ENCODE measurements at places on chromosomes 7 and 10.

DNA sequence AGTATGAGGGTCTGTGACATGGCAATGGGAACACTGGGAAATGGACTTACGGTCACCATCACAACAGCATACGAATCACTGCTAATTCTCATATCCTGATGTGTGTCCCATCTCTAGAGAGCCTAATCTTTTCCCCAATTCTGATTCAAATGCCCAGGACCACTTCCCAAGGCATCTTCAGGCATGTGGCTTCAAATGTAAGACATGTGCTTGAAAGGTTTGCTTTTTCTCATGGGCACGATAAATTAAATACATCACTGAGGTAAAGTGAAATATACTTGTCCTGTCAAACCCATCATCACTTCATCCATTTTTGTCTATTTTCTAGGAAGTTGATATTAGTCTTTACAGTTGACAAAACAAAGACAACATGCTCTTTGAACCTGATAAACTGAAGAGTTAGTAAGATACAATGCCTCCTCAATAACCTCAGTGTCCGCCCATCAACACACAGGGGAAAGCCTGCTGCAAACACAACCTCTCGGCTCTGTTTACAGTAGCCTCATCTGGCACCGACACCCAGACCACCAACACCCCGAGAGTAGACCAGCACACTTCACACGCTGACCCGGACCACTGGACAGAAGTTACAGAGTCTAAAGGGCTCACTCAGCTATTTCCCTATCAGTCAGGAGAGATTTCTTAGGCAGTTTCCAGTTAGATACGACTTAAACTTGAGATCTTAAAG is 24.8 kb downstream of the GRB10 start:
- DNase-seq, result no peak

- DNase-seq, result no peak
Measured at GRCh38 chr7:132646052-132646451, 69.8 kb upstream of the PLXNA4 start.

DNA sequence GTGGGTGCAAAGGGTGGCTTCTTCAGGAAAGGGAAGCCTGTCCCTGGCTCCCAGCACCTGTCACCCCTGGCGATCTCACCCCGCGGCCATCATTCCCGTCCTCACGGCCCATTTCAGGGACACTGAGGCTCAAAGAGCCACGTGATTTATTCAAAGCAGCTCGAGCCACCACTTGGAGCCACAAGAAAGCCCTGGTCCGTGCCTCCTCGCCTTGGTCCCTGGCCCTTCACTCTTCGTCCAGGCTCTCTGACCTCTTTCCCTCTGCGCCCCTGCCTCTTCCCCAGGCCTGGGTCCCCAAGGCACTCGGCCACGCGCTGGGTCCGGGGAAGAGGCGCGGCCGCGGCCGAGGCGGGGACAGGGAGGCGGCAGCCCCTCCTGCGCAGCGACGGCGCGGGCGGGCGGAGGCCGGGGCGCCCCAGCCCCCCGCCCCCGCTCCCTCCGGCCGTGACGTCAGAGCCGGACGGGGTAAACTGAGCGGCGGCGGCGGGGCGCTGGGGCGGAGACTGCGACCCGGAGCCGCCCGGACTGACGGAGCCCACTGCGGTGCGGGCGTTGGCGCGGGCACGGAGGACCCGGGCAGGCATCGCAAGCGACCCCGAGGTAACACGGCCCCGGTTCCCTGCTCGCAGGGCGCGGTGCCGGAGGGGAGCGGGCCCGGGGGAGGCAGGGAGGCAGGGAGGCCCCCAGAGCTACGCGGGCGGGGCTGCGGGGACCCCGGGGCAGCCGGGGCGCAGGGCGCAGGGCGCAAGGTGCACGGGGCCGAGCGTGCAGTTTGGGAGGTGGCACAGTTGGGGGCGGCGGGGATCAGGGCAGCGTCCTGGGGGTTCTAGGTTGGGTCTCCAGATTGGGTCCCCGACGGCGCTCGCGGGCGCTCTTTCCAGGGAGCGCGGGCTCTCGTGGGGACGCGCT is at the start of gene SLC18A2:
Gene SLC18A2, plus strand, starts transcription at position 494 of the 909 bp plus-strand sequence. CDS start 580 bp downstream, outside the sequence.
- no peak for DNase-seq

- peak; percentile 25 for DNase-seq
Measured at GRCh38 chr7:95609277-95609971, 13.1 kb upstream of the PDK4 start.

DNA sequence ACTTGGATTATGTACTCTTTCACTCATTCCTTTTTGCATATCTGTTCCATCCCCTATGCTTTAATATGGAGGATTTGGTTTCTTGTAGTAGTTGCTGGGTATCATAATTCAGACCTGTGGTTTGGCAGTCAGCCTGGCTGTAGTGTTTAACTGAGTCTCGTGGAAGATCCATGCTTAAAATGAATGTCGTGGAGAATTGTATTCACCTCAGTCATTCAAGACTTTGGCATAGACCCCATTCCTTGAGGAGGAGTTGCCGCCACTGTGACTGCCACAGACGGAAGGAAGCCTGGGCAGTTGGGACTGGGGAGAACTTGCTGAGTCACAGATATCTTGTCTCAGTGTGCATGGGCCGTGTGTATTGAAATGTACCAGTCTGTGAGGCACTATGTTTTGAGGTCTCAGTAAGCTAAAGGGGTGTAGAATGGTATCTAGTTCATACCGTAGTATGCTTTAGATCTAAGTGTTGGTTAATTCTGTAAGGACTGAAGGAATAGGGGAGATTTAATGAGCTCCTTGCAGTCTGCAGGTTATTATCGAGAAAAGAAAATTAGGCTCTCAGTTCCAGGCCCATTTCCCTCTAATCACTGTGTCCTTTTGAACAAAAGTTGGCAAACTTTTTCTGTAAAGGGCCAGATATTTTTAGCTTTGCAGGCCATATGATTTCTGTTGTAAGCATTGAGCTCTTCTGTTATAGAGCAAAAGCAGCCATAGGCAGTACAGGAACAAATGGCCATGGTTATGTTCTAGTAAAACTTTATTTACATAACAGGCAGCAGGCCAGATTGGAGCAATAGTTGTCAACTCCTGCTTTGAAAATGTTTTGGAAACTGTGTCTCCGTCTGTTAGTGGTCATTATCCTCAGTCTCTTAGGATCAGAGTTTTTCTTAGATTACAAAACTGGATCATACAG is 76.8 kb downstream of the TPST1 start:
- no peak for DNase-seq

- DNase-seq, result no peak
Measured at GRCh38 chr10:61974601-61975390, 73.3 kb downstream of the ARID5B start.

- peak; percentile 8 for DNase-seq
Measured at GRCh38 chr7:24401628-24402593, 117.9 kb downstream of the NPY start.

DNA sequence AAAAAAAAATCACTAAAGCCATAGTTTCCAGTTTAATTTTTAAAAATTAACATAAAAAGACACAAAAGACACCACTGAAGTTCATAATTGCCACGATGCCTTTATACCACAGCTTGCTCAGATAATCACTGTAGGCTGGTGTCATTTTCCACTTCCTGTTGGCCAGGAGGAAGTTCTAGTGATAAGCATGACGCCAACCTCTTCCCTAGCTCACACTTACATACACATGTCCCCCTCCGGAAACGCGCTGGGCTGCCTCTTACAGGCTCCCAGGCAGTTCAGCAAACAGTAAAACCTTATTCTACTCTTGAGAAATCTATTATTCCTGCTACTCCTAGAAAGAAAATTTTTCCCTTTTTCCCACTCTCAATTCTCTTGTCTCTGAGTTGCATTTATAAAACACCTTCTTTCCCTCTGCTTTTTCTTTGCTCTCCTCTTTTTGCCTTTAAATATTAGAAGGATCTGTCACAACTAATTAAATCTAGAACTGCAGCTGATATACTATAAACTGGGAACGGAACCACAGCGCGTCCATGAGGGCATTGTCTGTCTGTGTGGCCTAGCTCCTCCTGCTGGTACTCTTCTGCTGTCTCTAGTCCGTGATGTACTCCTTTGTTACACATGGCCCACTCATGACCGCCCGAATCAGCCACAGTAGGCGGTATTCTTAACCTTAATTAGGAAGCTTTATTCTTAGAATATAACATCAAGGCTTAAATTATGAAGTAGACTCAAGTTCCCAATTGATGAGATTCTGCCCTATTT is 664.9 kb downstream of the CNTNAP2 start:
- DNase-seq, result no peak

DNA sequence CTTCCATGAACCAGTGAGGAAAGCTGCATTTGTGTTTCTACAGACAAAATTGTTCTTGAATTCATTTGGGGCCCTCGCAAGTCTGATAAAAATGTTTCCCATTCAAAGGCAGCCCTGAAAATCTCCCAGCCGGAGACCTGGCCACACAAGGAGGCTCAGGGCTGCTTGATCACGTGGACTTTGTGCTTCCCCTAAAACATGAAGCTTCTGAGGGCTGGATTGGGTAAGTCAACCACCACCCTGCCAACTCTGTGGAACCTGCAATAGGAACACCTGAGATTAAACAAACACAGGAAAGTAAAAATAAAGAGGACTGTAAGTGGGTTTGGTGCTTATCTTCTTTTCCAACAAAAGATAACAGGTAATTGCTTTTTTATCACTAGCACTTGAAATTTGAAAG is 133.8 kb downstream of the C10orf90 start:
- DNase-seq, result no peak

- DNase-seq, result no peak
Measured at GRCh38 chr10:15461353-15462108, 90.4 kb upstream of the FAM171A1 start.

GRCh38 chr10:57338823-57339558 is 928.7 kb downstream of the IPMK start:
- peak; percentile 19 for DNase-seq

- DNase-seq, result no peak
Measured at GRCh38 chr10:77800738-77801266, 125.8 kb downstream of the DLG5 start.

DNA sequence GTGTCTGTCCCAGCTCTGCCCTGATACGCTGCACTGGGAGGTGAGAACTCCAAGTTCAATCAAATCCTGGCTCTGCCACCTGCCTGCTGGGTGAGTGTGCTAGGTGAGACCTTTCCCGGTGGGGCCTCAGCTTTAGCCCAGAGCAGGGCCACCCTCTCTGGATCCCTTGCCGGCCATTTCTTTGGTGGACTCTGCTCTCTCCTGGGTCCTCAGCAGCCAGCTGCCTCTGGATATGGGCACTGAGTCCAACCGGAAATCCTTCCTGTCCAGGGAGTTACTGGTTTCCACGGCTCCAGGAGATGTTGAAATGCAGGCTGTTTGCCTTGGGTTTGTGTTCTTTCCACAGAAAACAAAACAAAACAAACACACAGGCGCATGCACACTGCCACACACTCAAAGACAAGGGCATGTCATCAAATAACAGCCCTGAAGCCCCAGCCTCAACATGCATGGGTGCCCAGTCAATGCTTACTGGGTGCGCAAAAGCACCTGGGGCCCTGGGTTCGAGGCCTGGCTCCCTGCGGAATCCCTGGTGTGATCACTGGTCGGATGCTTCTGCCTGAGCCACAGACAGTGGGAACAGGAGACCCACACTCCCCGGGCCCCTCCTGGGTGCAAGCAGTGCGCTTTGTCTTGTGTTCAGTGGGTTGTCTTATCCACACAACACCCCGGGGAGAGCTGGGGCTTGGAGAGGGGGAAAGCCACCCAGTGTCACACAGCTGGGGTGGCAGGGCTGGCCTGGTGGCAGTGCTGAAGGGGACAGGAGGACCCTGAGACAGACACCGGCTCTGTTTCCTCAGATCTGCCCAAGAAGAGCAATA is 33.1 kb downstream of the PPIF start:
- DNase-seq, result no peak

DNA sequence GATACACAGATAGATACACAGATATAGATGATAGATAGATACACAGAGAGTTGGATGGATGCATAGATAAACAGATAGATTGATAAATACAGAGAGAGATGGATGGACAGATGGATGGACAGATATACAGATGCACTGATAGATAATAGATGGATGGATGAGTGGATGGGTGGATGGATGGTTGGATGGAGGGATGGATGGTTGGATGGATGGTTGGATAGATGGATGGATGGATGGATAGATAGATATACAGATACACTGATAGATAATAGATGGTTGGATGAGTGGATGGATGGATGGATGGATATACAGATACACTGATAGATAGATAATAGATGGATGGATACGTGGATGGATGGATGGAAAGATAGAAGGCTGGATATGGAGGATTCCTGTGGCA is 290.0 kb upstream of the SHH start:
- no peak for DNase-seq

DNA sequence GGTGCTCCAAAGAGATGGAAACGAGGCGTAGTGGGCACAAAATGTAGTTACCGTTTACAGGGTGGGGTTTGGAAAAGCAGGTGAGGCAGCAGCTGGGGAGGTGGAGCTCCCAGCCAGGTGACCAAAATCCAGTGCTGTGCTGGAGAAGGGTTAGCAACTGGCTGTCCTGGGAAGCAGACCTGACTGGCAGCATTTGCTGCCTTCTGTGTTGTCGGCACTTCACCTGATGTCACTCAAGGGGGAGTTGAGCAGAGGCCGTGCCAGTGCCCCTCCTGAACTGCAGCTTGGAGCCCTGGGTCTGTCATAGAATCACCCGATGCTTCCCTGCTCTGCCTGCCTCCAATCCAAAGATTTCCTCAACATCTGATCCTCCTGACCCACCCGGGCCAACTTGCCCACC is 12.8 kb downstream of the GCK start:
- DNase-seq, result no peak

GRCh38 chr7:140888087-140888486 is 36.6 kb downstream of the BRAF start:
- no peak for DNase-seq

GRCh38 chr10:101364721-101365120 is 10.8 kb downstream of the BTRC start:
- no peak for DNase-seq

DNA sequence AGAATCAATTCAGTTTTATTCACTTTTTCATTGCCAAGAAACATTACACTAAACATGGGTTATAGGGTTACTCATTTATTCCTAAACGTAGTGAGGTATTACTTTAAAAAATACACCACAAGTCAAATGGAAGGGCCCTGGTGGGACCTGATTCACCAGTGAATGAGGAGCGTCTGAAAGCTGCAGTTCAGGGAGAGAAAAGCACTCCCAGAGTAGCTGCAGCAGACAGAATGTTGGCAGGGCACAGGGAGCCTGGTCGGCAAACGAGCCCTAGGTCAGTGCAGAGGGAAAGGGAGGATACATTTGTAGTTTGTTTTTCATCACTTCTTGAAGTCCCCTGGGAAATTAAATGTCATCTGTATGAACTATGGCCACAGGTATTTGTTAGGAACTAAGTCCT is 361.7 kb upstream of the ETV1 start:
- no peak for DNase-seq

DNA sequence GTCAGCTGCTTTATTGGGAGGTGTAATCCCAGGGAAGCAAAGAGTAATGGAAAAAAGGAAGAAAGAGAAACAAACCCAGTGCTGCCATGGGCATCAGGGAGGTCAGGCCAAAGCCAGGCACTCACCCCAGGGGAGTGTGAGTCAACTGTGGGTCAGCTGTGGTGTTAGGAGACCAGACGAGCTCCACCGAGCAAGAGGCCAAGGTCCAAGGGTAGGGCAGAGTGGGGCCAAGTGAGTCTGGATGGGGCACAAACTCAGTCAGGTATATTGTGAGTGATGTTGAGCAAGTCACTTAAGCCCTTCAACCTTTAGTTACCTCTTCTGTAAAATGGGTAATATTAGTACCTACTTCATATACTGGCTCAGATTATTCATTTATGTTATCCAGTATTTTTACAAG is 30.4 kb upstream of the CDK13 start:
- no peak for DNase-seq

- no peak for DNase-seq
Measured at GRCh38 chr7:44469461-44470134, 20.9 kb downstream of the NUDCD3 start.

- DNase-seq, result no peak
Measured at GRCh38 chr10:131930586-131931330, 29.9 kb downstream of the PPP2R2D start.

GRCh38 chr7:111919631-111920179 is 286.5 kb downstream of the DOCK4 start:
- no peak for DNase-seq
